ENCODE measurements at places on chromosomes 6 and 20.
A peak's percentile ranks its signal among the peaks of the same experiment; 100 is the strongest.

GRCh38 chr20:13681248-13682125 is 42.8 kb upstream of the TASP1 start:
- no peak for DNase-seq

GRCh38 chr6:148780918-148781436 is 34.1 kb downstream of the UST start:
- no peak for DNase-seq

DNA sequence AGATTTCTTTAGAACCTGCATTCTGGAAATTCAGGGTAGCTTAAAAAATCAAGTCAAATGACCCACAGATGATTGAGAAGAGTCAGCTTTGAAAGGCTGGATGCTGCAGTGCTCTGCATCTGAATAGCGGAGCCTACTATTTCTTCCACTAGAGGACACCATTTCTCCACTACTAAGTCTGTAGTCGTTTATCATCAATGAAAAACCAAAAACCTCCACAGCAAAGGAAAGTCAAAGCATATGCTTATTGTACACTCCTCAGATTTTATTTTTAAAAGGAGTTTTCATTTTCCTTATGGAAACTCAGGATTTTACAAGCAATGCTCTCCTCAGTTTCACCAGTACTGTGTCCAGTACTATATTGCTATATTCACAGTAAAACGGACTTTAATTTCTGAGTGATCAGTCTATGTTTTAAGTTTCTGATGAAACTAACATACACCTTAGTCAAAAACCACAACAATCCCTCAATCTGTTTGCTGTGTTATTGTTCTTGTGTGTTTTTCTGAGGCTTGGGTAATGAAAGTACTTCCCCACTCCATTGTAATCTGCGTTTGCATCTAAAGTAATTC is 50.5 kb upstream of the ENPP5 start:
- peak; percentile 85 for DNase-seq

GRCh38 chr6:17167327-17167979 is 65.6 kb downstream of the STMND1 start:
- peak; percentile 20 for DNase-seq

GRCh38 chr6:112189494-112189893 is 64.9 kb downstream of the LAMA4 start:
- DNase-seq, result no peak

GRCh38 chr6:8435093-8435844 is at the start of gene SLC35B3:
SLC35B3 (minus strand) TSS chr6:8435545.
- peak; percentile 97 for DNase-seq

DNA sequence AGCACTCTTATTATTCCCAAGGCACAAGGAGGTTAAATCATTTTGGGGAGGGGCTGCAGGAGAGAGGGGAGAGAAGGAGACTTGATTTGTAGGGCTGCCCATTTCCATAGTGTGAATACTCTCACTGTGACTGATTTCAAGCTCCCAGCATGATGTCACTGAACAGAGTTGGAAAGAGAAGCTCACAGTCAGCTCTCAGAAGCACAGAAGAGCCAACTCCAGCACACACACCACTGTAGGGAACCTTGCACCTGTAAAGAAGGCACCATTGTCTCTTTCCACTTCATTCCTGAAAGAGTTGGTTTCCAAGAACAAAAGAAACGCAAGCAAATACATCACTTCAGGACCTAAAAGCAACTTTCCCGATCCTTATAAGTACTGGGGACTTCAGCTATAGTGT is 12.7 kb upstream of the STK35 start:
- DNase-seq, result no peak

DNA sequence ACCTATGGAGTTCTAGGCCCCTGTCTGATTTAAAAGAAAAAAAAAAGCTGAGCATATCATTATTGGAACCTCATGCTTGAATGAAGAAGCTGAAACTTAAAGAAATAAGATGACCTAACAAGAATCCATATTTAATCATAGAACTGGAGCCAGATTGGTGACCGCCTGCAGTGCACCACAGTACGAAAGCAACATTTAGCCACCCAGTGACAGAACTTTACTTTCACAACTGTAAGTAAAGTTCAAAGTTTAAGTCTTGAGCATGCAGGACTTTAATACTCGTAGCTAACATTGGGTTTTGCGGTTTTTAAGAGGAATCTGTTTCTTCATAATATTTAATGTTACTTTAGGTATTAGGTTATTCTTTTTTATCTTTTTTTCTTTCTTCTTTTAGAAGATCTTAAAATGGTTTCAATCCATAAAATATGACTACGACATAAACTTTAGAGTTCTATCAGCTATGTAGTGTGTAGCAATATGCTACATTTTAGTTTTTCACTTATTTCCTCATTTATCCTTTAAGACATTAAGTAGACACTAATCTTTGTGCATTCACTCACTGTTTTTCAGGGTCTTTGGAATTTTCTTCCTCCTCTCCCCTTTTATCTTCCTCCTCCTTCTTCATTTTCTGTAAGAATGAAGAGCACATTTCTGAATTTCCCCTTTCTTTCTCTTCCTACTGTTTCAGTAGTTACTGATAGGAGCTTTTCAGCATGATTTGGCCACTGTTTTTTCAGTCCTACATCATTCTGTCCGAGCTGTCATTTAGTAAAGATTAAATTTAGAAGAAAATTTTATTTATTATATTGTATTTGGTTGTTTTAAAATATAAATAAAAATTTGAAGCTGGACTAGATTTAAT is 514.1 kb downstream of the GRIK2 start:
- DNase-seq, result no peak

GRCh38 chr20:37295001-37295400 is 5.5 kb downstream of the MANBAL start:
- DNase-seq, result no peak

DNA sequence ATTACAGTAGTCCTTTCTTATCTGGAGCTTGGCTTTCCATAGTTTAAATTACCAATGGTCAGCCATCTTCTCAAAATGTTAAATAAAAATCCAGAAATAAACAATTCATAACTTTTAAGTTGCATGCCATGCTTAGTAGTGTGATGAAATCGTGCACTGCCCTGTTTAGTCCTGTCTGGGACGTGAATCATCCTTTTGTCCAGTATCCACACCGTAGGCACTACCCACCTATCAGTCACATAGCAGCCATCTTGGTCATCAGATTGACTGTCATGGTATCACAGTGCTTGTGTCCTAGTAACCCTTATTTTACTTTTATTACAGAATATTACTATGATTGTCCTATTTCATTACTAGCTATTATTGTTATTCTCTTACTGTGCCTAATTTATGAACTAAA is 924.1 kb downstream of the EYS start:
- no peak for DNase-seq

DNA sequence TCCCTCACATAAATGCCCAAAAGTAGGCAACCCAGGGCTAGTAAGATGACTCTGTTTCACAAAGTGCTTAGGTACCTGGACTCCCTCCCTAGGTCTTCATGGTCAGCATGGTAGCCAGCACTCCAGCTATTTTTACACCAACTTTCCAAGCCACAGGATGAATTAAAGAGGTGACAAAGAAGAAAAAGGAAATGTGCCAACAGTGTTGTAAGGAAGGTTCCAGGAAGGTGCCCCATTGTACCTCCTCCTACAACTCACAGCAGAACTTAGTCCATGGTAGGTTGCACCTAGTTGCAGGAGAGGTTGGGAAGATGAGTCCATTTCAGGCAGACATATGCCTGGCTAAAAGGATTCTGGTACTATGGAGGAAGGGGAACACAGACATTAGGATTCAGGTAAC is 19.7 kb upstream of the RNF8 start:
- DNase-seq, result no peak

DNA sequence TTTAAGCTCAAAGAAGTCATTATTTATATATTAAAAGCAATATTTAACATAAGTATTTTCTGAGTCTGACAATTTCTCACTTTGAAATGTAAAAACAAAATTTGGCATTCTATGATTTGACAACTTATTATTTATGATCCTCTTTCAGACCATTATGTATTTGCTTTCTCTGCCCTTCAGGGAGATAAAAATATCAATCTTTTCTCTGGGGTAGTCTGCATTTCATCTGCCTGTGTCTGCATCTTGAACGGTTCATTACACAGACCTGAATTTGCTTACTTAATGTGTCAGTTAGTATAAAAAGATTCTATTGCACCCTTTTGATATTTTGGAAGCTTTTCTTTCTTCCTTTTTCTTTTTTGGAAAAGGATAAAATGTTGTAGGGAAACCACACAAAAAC is 354.0 kb upstream of the RGS17 start:
- DNase-seq, result no peak

DNA sequence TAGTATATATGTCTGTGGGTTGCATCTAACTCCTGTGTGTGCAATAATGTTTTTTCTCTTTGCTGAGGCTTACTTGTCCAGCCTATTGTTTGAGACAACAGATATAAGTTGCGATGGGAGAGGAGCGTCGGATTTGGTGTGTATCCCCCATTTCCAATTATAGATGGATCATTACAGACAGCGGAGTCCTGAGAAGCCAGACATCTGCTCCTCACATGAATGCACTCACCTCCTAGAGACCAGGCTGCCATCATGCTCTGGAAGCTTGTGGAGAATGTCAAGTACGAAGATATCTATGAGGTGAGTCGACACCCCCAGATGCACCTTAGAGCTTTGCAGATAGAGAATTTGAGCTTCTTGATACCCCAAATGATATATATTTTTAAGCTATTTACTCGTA is at the start of gene TFAP2B:
Gene TFAP2B (plus strand): TSS at position 199 of the 400 bp plus-strand sequence. CDS start 21 bp downstream, at position 220.
- DNase-seq, result no peak

DNA sequence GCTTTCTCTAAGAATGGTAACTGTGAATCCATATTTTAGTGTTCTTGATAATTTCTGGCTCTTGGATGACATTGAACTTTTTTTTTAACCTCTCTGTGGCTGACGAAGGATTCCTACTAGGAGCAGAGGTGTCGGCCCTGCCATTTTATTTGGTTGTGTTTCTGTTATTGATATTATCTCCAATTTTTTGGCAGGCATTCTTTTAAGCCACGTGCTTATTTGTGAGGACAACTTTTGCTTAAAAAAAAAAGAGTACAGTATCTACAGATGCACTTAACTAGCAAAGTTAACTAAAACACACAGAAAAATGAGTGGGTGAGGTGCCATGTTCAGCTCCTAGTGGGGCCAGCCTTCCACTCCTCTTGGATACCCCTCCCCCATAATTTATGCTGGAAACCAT is 1.1 kb downstream of the FANCE start:
- DNase-seq, result peak; percentile 76

GRCh38 chr6:126040394-126040793 is 54.1 kb downstream of the TRMT11 start:
- no peak for DNase-seq

DNA sequence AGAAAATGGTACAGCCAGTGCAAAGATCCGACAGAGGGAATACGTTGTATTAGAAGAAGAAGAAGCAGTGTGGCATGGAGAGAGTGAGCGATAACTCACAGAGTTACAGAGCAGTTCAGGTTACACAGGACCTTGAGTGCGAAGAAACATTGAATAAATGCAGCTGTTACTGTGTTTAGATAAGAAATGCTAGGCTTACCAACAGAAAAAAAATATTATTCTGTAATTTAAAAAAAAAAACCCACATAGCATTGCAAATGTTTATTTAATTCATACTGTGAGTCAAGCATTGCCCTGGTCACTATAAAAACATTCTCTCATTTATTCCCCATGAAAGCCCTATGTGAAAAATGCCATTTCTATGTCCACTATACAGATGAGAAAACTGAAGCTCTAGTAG is 373.4 kb upstream of the EPHA7 start:
- DNase-seq, result no peak

- no peak for DNase-seq
These were observed 82.9 kb upstream of the PRND start for GRCh38 chr20:4638826-4639225.

GRCh38 chr6:116118608-116119007 is 7.3 kb downstream of the COL10A1 start:
- DNase-seq, result no peak

GRCh38 chr20:51532577-51533191 is 9.8 kb downstream of the NFATC2 start:
- no peak for DNase-seq

DNA sequence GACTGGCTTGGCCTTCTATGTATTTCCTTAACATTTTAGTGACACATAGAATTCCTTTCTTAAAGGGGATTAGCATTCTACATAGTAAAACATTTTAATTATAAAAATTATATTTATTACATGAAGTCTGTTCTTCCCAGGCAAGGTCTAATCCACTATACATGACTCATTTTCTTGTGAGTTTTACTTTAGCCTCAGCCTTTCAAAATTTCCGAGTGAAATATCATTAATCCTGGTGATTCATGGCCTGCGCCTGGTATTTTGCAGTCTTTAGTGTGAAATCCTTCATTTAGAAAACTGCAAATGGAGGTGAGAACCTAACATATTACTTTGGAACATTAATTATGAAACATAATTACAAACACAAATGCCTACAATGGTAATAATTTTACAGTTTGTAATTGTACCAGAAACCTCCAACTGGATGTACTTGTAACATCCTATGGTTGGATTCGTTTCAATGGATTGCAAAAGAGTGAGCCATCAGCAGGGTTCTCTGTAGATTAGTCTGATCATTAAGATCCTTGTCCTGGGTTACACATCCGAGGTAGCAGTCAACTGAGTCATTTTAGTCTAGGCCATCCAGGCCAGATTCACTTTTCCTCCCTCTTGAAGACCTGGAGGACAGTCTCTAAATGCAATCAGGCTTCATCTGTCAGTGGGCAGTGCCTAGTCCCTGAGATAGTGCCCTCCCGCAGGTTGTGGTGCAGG is 272.0 kb downstream of the PACRG start:
- no peak for DNase-seq

GRCh38 chr6:43127877-43128276 is 43.2 kb upstream of the SRF start:
- no peak for DNase-seq

- DNase-seq, result no peak
These were observed 491.4 kb downstream of the CBLN4 start for GRCh38 chr20:55513954-55514353.

DNA sequence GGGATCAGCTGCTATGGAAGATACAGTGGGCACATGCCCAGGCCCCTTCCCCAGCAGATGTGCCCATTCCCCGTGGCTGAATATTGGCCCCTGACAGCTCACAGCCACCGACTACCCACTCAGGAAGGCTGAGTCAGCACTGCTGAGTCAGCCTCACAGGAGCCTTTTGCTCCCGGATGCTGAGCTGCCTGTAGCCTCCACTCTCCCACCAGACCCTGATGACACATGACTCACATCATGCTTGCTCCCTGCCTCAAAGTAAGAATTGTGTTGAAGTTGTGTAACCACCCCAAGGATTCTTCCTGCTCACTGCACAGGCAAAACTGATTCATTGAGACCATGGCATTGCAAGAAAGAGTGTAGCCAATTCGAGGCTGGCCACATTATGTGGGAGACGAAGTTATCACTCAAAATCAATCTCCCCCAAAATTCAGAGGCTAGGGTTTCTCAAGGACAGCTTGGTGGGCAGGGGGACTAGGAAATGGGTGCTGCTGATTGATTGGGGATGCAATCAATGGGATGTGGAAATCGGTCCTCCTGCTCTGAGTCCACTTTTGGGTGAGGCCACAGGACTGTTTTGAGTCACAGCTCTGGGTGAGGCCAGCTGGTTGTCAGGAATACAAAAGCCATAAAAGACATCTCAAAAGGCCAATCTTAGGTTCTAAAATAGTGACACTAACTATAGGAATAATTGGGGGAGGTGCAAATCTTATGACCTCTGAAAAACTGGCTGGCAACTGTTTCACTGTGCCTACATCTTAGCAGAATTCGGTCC is 556.6 kb upstream of the CDH4 start:
- peak; percentile 7 for DNase-seq

Data from hematopoietic multipotent progenitor cell treated with erythropoietin and hydrocortisone succinate and interleukin-3 and kit ligand, for 4 days (in vitro differentiated cells).